ENCODE measurements at places on chromosomes 11 and 22. TPM values are rescaled to one million over a fixed set of nuclear protein-coding genes. Genes with fewer than 3 reads are reported as not detected.

DNA sequence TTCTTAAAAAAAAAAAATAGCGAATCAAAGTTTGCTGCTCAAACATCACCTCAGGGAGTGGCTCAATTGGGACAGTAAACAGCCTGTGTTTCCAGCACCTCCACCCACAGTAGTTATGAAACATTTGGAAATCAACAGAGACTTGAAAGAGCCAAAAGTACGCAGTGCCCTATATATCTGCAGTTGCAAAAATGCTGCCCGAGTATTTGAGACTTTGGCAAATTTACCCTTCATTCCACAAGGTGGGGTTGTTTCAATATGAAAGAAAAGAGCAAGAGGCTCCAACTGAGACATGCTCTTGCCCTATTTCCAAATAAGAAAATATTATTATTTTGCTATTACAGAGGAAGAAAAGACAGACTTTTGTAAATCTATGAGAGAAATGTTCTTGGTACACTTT, 851.1 kb upstream of the RAG2 start:
- DNase-seq = no peak
- no peaks in the 10 kb centered on the region for H3K36me3 ChIP-seq
- H3K4me3 ChIP-seq = no peak overlapping the region

GRCh38 chr11:96079691-96080090, 155.8 kb upstream of the MTMR2 start:
- H3K27me3 ChIP-seq = no peaks in the 10 kb centered on the region
- H3K4me3 ChIP-seq = no peak overlapping the region
- H3K27ac ChIP-seq = peak overlapping the region; percentile 19
- no peaks in the 10 kb centered on the region for H3K36me3 ChIP-seq

DNA sequence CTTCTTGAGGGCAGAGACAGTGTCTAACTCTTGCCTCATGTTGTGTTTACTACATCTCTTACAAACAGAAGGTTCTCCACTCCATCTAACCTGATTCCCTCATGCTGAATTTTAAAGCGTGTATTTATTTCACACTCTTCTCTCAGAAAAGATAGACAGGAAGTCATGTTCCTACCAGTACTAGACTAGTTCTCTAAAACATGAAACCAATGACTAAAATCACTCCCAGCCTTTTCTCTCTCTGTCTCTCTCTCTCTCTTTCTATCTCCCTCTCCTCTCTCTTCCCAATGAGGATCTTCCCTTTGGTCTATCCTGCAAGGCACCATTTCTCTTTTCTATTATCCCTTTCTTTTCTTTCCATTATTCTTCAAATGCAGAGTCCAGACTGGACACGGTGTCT, 391.9 kb upstream of the CADM1 start:
- H3K4me1 ChIP-seq = no peaks in the 10 kb centered on the region
- no peaks in the 10 kb centered on the region for H3K27me3 ChIP-seq
- no peaks in the 10 kb centered on the region for H3K36me3 ChIP-seq
- no peak overlapping the region for H3K27ac ChIP-seq
- no peak for DNase-seq

DNA sequence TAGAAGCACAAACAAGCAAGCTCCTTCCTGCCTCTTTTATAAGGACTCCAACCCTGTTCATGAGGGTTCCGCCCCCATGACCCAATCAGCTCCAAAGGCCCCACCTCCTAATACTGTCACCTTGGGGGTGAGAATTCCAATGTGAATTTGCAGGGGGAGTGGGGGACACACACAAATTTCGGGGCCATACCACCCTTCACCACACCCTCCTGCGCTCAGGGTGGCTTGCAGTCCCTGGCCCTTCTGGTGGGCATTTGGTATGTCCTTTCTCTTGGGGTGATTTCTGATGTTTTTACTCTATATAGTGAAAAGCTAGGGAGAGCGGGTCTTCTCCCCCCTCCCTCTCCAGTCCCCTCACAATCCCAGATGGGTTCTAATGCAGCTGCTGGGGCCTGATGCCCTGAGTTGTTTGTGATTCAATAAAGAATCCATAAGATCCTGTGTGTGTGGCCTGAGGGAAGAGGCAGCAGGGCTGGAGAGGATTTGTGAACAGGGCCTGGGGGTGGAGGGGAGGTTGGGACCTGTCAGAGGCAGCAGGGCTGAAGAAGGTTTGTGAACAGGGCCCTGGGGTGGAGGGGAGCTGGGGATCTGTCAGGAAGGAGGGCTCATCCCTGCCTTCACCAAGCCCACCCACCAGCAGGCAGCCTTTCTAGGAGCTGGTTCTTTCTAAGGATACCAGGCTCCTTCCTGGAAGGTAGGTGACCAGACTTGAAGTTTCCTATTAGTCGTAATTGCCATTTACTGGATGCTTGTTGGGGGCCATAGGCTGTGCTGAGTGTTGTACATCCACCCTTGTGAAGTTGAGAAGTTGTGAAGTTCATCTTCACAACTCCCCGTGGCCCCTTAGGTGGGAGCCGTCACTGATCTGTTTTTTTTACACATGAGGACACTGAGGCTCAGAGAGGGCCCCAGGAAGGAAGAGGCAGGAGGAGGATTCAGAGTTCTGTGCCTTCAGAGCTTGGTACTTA, 7.9 kb downstream of the SLC35C1 start:
- no peak for DNase-seq
- peaks cover 33% of the 10 kb centered on the region for H3K36me3 ChIP-seq
- H3K27ac ChIP-seq = no peak overlapping the region
- H3K4me3 ChIP-seq = no peak overlapping the region
- H3K4me1 ChIP-seq = peaks cover 7% of the 10 kb centered on the region
- no peaks in the 10 kb centered on the region for H3K27me3 ChIP-seq

GRCh38 chr11:76419896-76420295, 24.9 kb upstream of the EMSY start:
- no peaks in the 10 kb centered on the region for H3K36me3 ChIP-seq
- DNase-seq = no peak

- no peak overlapping the region for H3K4me3 ChIP-seq
- H3K27me3 ChIP-seq = no peaks in the 10 kb centered on the region
- H3K27ac ChIP-seq = no peak overlapping the region
- H3K4me1 ChIP-seq = no peaks in the 10 kb centered on the region
Measured at GRCh38 chr11:84795698-84796097, 831.4 kb downstream of the DLG2 start.

GRCh38 chr11:120929664-120930154, 94.2 kb upstream of the TBCEL start:
- no peak overlapping the region for H3K4me3 ChIP-seq
- H3K36me3 ChIP-seq = no peaks in the 10 kb centered on the region
- H3K27ac ChIP-seq = no peak overlapping the region
- no peak for DNase-seq

GRCh38 chr22:48210198-48210580, 1447.7 kb downstream of the TBC1D22A start:
- no peaks in the 10 kb centered on the region for H3K27me3 ChIP-seq
- no peaks in the 10 kb centered on the region for H3K4me1 ChIP-seq
- H3K36me3 ChIP-seq = no peaks in the 10 kb centered on the region
- no peak overlapping the region for H3K27ac ChIP-seq

GRCh38 chr22:32340411-32340810, 17.3 kb upstream of the RFPL3 start:
- no peak overlapping the region for H3K27ac ChIP-seq
- no peaks in the 10 kb centered on the region for H3K27me3 ChIP-seq
- no peak overlapping the region for H3K4me3 ChIP-seq

DNA sequence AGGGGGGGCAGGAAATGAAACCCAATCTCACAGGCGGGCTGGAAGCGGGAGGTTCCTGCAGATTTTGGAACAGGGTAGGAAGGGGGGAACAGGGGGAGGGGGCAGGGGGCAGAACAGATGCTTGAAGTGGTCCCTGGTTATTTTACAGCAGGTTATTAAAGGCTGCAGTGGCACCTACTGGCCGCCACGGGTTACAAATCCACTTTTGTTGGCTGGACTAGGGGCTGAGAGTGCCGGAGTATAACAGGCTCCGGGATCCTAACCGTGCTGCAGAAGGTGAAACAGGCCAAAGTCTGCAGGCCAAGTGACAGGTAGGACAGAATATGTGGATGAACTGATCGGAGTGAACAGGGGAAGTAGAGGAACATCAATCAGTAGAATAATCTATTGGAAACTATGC, 2.5 kb downstream of the ROBO3 start:
- H3K27ac ChIP-seq = no peak overlapping the region
- peaks cover 2% of the 10 kb centered on the region for H3K27me3 ChIP-seq
- no peak for DNase-seq

- H3K4me1 ChIP-seq = no peaks in the 10 kb centered on the region
Measured at GRCh38 chr11:71990701-71991100, 8.0 kb upstream of the IL18BP start.

GRCh38 chr11:61730240-61730994, 22.0 kb upstream of the MYRF start:
- no peak overlapping the region for H3K4me3 ChIP-seq
- peaks cover 9% of the 10 kb centered on the region for H3K36me3 ChIP-seq
- peak; percentile 31 for DNase-seq
- no peaks in the 10 kb centered on the region for H3K27me3 ChIP-seq

- no peaks in the 10 kb centered on the region for H3K27me3 ChIP-seq
- no peaks in the 10 kb centered on the region for H3K36me3 ChIP-seq
- no peak for DNase-seq
- no peak overlapping the region for H3K4me3 ChIP-seq
- peaks cover 12% of the 10 kb centered on the region for H3K4me1 ChIP-seq
Measured at GRCh38 chr11:126063507-126063852, 814 bp upstream of the CDON start.

DNA sequence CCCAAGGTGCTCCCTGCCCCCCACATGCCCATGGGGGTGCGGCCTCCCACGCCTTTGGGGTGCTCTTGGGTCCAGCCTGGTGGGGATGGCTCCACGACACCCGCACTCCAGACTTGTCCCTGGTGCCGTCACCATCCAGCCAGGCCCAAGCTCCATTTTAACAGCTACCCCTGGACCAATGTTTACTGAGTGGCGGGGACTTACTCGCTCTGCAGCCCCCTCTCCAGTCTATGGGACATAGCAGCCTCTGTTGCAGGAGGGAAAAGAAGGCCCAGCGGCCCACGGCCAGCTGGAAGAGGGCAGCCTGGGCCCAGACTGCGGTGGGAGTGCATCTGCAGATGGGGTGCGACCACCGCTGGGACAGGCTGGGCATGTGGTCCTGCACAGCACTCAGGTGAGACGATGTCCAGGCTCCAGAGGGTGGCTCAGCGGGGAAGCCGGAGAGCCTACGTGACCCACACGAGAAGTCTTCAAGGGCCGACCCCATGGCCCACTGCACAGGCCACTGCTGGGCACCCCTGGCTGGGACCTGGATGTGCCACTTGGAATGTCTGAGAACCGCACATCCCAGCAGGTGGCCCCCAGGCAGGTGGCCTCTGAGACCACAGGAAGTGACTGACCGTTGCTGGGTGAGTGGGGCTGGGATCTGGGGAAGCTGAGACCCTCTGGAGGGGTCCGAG, 18.1 kb downstream of the IL17REL start:
- peaks cover 14% of the 10 kb centered on the region for H3K4me1 ChIP-seq
- no peak overlapping the region for H3K27ac ChIP-seq
- DNase-seq = no peak
- no peaks in the 10 kb centered on the region for H3K27me3 ChIP-seq
- no peak overlapping the region for H3K4me3 ChIP-seq
- no peaks in the 10 kb centered on the region for H3K36me3 ChIP-seq

DNA sequence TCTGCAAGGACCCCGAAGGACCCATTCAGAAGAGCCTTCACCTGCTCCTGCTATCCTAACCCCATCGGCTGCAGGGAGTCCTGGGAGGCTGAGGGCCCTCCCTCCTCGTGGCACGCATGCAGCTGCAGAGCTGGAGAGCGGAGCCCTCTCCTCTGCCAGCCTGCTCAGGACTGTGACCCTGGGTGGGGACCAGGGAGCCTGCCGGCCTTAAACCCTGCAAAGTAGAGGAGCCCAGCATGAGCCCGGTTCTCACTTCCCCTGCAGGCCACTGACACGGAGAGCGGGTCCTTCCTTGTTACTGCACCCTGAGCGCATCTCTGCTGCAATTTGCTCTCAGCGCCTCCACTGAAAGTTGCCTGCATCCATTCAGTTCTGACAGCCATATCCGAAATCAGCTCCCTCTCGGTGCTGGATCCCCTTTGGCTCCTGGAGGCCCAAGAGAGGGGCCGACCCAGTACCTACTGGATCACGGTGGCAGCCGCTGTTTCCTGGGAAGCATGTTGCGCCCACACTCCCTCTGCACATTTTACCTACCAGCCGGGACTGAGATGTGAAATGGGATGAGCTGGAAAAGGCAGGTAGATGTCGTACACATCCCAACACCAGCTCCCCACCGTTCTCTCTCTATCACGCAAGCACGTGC, 312.1 kb downstream of the NTM start:
- peak; percentile 41 for DNase-seq
- no peak overlapping the region for H3K4me3 ChIP-seq
- H3K27ac ChIP-seq = no peak overlapping the region
- H3K4me1 ChIP-seq = no peaks in the 10 kb centered on the region
- no peaks in the 10 kb centered on the region for H3K27me3 ChIP-seq
- no peaks in the 10 kb centered on the region for H3K36me3 ChIP-seq

- H3K36me3 ChIP-seq = peaks cover 83% of the 10 kb centered on the region
- H3K4me3 ChIP-seq = no peak overlapping the region
- no peaks in the 10 kb centered on the region for H3K4me1 ChIP-seq
- no peaks in the 10 kb centered on the region for H3K27me3 ChIP-seq
Measured at GRCh38 chr11:1471736-1472135, 14.8 kb downstream of the MOB2 start.

DNA sequence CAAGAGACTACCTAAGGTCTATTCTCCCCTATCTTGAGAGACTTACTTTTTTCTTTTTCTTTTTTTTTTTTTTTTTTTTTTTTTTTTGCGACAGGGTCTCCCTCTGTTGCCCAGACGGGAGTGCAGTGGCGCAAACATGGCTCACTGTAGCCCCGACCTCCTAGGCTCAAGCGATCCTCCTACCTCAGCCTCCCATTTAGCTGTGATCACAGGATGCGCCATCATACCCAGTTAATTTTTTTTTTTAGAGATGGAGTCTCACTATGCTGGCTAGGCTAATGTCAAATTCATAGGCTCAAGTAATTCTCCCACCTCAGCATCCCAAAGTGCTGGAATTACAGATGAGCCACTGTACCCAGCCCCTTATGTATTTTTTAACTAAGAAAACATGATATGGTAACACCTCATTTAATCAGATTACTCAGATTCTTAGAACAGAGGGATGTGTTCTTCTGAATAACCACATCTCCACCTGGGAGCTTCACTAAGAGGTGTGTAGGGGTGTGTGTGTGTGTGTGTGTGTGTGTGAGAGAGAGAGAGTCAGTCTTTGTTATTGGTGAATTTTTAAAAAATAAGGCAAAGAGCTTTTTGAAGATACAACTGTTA, 102.9 kb downstream of the USP35 start:
- DNase-seq = no peak
- no peaks in the 10 kb centered on the region for H3K36me3 ChIP-seq
- no peaks in the 10 kb centered on the region for H3K27me3 ChIP-seq
- H3K4me1 ChIP-seq = peaks cover 17% of the 10 kb centered on the region

- H3K36me3 ChIP-seq = no peaks in the 10 kb centered on the region
- peaks cover 40% of the 10 kb centered on the region for H3K27me3 ChIP-seq
- no peak for DNase-seq
- peaks cover 22% of the 10 kb centered on the region for H3K4me1 ChIP-seq
- no peak overlapping the region for H3K27ac ChIP-seq
Measured at GRCh38 chr11:134272381-134273316, 3.5 kb upstream of the GLB1L3 start.

- no peaks in the 10 kb centered on the region for H3K36me3 ChIP-seq
- DNase-seq = no peak
- no peak overlapping the region for H3K27ac ChIP-seq
- no peak overlapping the region for H3K4me3 ChIP-seq
- no peaks in the 10 kb centered on the region for H3K27me3 ChIP-seq
Measured at GRCh38 chr11:48683226-48683720, 194.7 kb downstream of the OR4A47 start.

The CCDC81 gene
- 1.4 TPM for total RNA-seq

The YAP1 gene
- total RNA-seq = 262 TPM

The MS4A12 gene
- not detected for total RNA-seq

The CKAP5 gene
- 25.1 TPM for total RNA-seq

The MMP1 gene
- 1.8 TPM for total RNA-seq

The ANO1 gene
- 5.7 TPM for total RNA-seq

The RBFOX2 gene
- total RNA-seq = 54.7 TPM

Data from upper lobe of left lung (tissue), 6 donors.